ENCODE measurements at places on chromosomes 7 and 10. TPM values are rescaled to one million over a fixed set of nuclear protein-coding genes. Genes with fewer than 3 reads are reported as not detected.

DNA sequence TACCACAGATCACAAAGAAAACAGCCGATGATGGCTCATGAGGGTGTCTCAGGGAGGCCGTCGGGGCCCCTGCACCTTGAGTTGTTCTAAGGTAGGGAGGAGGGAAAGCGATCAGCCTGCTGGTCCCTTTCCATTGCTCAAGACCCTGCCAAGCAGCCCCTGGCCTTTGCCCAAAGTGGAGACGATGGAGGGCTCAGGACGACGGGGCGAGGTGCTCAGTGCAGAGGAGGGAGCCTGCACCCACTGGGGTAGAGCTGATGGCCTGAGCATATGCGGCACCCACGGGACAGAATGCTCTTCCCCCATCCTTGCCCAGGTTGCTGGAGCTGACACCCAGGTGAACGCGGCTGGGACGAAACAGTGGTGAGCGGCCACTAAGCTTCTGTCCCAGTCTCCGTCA, 58.3 kb upstream of the FAM20C start:
- peaks cover 30% of the 10 kb centered on the region for H3K27me3 ChIP-seq
- H3K36me3 ChIP-seq, result no peaks in the 10 kb centered on the region
- H3K4me1 ChIP-seq, result peaks cover 11% of the 10 kb centered on the region
- DNase-seq, result no peak

YWHAG gene
- total RNA-seq, result 171 TPM

GRCh38 chr10:114516356-114516755, 112.1 kb upstream of the AFAP1L2 start:
- no peak for DNase-seq
- H3K27ac ChIP-seq, result no peak overlapping the region
- peaks cover 4% of the 10 kb centered on the region for H3K36me3 ChIP-seq
- H3K4me1 ChIP-seq, result peaks cover 30% of the 10 kb centered on the region
- H3K27me3 ChIP-seq, result peaks cover 7% of the 10 kb centered on the region
- no peak overlapping the region for H3K4me3 ChIP-seq

GRCh38 chr7:73912223-73912622, 51.3 kb downstream of the TMEM270 start:
- peaks cover 2% of the 10 kb centered on the region for H3K27me3 ChIP-seq
- no peak overlapping the region for H3K27ac ChIP-seq
- DNase-seq, result no peak

DNA sequence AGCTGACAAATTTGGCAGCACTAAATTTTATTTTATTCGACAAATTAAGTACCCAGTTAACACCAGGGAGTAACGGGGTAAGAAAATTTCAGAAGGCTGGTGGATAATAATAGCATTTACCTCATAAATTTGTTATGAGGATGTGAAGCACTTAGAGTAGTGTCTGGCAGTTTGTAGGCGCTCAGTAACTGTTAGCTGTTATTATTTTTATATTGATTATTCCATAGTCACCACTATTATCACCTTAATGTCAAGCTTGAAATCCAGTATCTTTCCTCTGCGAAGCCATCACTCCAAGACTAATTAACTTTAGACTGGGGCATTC, 563 bp upstream of the COA1 start:
- no peaks in the 10 kb centered on the region for H3K27me3 ChIP-seq
- H3K4me1 ChIP-seq, result peaks cover 35% of the 10 kb centered on the region
- H3K4me3 ChIP-seq, result peak overlapping the region; percentile 96
- no peak for DNase-seq
- no peaks in the 10 kb centered on the region for H3K36me3 ChIP-seq

AEBP1 gene
- 82.7 TPM for total RNA-seq

- peaks cover 8% of the 10 kb centered on the region for H3K27me3 ChIP-seq
- H3K36me3 ChIP-seq, result no peaks in the 10 kb centered on the region
- H3K4me3 ChIP-seq, result no peak overlapping the region
- no peaks in the 10 kb centered on the region for H3K4me1 ChIP-seq
- H3K27ac ChIP-seq, result no peak overlapping the region
- no peak for DNase-seq
These were observed 248.8 kb upstream of the NEBL start for GRCh38 chr10:21145751-21146435.

KLF14 gene
- total RNA-seq, result not detected

DNA sequence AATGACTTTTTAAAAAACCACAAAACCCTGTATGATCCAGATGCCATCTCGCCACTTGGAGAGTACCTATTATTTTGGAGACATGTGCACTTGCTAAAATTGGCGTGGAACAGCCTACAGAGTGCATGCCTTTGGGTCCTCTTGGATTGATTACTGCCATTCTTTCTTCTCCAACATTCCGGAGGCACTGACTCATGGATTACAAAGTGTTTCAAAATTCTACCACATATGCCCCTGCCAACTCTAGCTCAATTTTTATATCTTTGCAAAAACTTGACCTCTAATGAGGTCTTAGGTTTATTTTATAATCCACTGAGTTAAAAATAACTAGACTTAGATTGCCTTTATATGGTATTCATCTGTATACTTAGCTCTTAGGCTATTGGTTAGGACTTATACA, 55.8 kb upstream of the KIF5B start:
- peaks cover 4% of the 10 kb centered on the region for H3K36me3 ChIP-seq
- H3K4me3 ChIP-seq, result no peak overlapping the region
- H3K27me3 ChIP-seq, result peaks cover 13% of the 10 kb centered on the region
- DNase-seq, result peak; percentile 46

SLC18A2 gene
- total RNA-seq, result not detected

HOXA10 gene
- 39.4 TPM for total RNA-seq

GRCh38 chr10:108616559-108617285, 1306.6 kb downstream of the XPNPEP1 start:
- H3K27me3 ChIP-seq, result no peaks in the 10 kb centered on the region
- H3K4me1 ChIP-seq, result no peaks in the 10 kb centered on the region
- H3K4me3 ChIP-seq, result no peak overlapping the region

GRCh38 chr7:137986252-137987017, 15.5 kb downstream of the CREB3L2 start:
- H3K36me3 ChIP-seq, result peaks cover 41% of the 10 kb centered on the region
- no peak overlapping the region for H3K27ac ChIP-seq
- no peaks in the 10 kb centered on the region for H3K27me3 ChIP-seq
- no peaks in the 10 kb centered on the region for H3K4me1 ChIP-seq
- no peak overlapping the region for H3K4me3 ChIP-seq

TBX20 gene
- not detected for total RNA-seq

URGCP gene
- total RNA-seq, result 47.9 TPM

OR13A1 gene
- total RNA-seq, result not detected

GRCh38 chr10:72593963-72594362, 31.9 kb downstream of the MICU1 start:
- no peak for DNase-seq
- peaks cover 8% of the 10 kb centered on the region for H3K4me1 ChIP-seq
- H3K36me3 ChIP-seq, result peaks cover 12% of the 10 kb centered on the region
- no peaks in the 10 kb centered on the region for H3K27me3 ChIP-seq

DPYSL4 gene
- total RNA-seq, result 2.6 TPM
